ENCODE measurements at places on chromosomes 2 and 18.

DNA sequence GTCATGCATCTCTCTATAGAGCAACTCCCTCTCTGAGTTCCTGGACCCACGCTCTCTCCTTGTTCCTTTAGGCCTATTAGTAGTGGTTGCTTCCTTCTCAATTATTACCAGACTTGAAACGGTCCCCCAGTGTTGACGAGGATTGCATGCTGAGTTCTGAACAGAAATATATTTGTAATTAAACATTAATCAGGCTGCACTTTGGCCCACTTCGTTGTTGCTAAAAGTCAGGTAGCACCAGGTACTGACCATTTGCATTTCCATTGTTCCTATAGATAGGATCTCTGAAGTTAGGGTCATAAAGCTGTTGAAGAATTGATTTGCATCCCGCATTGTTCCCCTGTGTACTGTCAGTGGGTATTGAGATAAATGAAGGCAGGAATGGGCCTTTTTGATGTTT lies 36.9 kb upstream of the TTR start:
- DNase-seq, result no peak

GRCh38 chr18:22570492-22570891 lies 152.8 kb upstream of the CTAGE1 start:
- DNase-seq, result no peak

DNA sequence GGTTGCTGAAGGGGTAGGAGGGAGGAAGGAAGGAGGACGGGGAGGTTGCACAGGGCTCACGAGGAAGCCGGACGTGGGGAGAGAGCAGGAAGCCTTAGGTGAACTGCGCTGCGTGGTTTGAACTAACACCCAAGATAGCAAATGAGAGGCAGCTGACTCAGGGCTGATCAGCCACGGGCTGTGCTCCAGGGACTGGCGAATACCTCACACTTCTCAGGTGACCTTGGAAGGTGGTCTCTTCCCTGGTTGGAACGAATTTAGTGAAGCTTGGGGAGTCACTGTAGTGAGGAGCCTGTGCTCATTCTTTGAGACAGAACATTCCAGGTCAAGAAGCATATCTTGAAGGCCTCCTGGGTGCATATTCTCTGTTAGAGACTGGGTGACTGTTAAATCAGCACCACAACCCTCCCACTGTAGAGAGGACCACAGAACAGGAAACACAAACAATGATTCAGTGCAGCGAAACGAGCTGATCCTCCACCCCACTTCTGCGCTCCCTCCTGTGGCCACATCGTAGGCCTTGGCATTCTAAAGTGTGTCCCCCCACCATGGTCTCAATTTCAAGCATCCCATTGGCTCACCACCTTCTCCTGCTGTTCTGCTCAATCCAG lies 33.8 kb downstream of the TOGARAM2 start:
- peak; percentile 39 for DNase-seq

GRCh38 chr2:119753041-119753929 lies 6.4 kb upstream of the PTPN4 start:
- no peak for DNase-seq

GRCh38 chr2:144161061-144161460 lies 358.9 kb downstream of the ZEB2 start:
- no peak for DNase-seq

DNA sequence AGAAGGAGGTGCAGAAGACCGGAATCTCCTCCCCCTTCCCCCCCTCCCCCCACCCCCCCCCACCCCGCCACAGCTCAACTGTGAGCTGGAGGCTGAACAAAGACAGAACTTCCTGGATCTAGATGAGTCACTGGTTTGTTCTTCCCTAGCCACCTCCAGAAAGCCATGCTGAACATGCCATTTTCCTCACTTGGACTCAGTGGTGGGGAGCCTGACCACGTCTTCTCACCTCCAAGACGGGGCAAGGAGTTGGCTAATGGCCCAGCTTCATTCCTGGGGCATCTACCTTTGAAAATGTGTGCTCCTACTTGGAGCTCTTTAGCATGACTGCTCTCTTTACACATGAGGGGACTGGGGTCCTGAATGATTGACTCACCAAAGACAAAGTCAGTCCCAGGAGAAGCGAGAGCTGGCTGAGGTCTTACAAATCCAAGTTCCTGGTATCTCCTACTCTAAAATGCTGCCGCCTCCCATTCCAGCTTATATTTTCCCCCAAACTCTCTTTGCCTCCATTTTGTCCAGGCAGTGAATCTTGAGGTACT lies 22.6 kb upstream of the FZD5 start:
- DNase-seq, result no peak

DNA sequence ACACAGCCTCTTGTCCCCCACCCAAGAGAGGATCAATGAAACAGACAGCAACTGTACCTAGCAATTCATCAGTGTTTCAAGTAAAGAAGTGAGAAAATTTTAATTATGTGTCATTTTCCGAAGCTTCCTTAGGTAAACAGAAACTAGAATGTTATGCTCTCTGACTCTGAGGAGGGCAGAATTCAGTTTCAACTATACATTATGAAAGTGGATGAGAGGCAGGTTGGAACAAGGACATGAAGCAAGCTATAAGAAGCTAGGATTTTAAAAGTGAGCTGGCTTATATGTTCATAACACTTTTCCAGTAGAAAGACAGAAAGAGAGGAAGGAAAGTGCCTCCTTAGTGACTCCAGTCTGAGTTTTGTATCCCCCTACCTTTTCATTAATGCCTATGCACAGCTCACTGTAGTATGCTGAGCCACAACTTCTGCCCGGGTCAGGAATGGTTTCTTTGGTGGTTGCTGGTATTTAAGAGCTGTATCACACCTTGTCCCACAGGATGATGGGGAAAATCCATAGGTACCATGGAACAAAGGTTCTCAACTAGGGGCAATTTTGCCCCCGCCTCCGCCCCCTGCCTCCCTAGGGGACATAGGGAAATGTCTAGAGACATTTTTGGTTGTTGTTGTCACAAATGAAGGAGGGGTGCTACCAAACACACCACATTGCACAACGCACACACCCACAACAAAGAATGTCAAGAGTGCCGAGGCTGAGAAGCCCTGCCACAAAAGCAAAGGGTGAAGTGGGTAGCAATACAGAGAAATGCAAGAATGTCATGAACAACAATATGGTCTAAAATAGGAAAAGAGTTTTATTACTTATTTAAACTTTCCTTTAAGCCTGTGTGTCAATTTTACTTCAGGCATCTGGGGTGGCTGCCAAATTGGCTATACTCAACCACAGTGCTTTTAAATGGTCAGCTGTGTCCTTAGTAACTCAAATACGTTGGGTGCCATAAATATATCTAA lies 161.0 kb upstream of the ZFP36L2 start:
- no peak for DNase-seq

GRCh38 chr2:168649562-168649961 lies 152.9 kb upstream of the NOSTRIN start:
- DNase-seq, result no peak

- no peak for DNase-seq
These were observed 29.0 kb downstream of the CFAP210 start for GRCh38 chr2:169664978-169665930.

GRCh38 chr2:163673522-163673921 lies 62.3 kb downstream of the FIGN start:
- DNase-seq, result no peak

- DNase-seq, result no peak
These were observed 92.6 kb upstream of the KCNE4 start for GRCh38 chr2:222959358-222959757.

DNA sequence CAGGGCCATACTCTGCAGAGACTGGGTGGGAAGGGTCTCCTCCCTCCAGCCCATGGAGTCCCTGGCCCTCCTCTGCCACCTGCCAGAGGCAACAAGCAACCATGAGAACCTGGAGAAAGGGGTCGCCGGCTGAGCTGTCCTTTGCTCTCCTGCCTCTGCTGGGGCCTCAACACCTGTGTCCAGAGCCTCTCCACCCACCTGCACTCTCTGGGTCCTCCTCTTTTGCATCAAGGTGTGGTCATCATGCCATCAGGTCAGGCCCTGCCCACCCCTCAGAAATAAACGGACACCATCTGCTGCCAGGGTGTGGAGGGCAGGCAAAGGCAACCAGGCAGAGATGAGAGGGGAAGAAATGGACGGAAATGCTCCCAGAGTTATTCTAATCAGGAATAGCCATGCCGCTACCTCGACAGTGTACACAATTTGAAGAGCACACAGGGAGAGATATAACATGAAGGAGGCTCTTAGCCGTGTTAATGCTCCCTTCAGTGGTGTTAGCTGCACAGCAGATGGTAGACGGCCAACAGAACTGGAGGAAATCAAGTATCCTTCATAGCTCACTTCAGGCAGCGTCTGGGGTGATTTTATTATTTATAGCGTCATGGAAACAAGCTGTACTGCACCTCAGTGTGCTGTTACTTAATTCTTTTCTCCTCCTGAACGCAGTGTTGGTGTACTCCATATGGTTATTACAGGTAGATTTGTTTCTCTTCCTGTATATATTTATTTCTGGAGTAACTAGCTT lies 247.9 kb downstream of the TSN start:
- DNase-seq, result no peak

DNA sequence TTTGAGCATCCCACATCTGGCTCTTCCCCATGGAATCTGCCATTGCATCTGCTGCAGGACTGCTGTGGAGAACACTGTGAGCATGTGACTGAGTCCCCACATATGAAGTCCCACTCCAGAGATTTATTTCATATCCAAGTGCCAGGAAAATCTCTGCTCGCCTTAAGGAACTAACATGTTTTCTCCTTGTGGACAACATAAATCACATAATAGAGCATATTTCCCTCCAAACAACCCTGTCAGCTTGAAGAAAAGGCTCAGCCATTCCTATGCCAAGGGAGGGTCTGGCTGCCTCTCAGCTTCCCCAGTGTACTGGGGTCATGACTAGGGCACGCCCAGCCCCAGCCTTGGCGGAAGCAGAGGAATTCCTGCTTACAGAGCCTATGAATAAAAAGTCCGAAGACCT lies 193.7 kb downstream of the DNER start:
- DNase-seq, result no peak

GRCh38 chr2:65186872-65187851 lies 40.5 kb upstream of the ACTR2 start:
- DNase-seq, result peak; percentile 20

- DNase-seq, result no peak
These were observed 86.0 kb downstream of the ZBTB7C start for GRCh38 chr18:48323151-48323550.

GRCh38 chr2:173716458-173717052 lies 248.6 kb downstream of the SP3 start:
- DNase-seq, result no peak

- no peak for DNase-seq
These were observed 1031.8 kb upstream of the ZEB2 start for GRCh38 chr2:145551686-145552085.

DNA sequence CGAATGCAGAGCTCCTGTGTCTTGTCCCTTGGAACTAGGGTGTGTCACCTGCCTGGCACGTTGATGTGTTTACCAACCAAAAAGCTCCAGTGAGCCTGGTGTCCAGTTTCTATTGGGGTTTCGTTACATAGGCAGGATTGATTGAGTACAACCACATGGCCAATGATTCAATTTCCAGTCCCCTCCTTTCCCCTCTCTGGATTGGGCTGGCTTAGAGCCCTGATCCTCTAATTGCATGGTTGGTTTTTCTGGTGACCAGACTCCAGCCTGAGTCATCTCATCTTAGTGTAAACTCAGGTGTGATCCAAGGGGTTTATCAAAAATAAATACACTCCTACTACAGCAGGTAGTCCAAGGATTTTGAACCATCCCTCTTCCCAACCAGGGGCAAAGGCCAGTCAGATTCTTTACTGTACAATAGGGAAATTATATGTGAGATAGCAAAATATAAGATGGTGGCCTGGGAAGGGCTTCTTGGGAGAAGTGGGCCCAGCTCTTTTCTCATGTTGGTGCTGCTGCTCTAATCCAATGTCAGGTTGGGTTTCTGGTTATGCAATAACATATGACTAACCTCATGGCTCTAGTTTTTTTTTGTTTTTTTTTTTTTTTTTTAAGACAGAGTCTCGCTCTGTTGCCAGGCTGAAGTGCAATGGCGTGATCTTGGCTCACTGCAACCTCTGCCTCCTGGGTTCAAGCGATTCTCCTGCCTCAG lies 64.7 kb upstream of the MGAT5 start:
- DNase-seq, result no peak

- DNase-seq, result no peak
These were observed 79.7 kb downstream of the MRPS9 start for GRCh38 chr2:105117565-105117964.

DNA sequence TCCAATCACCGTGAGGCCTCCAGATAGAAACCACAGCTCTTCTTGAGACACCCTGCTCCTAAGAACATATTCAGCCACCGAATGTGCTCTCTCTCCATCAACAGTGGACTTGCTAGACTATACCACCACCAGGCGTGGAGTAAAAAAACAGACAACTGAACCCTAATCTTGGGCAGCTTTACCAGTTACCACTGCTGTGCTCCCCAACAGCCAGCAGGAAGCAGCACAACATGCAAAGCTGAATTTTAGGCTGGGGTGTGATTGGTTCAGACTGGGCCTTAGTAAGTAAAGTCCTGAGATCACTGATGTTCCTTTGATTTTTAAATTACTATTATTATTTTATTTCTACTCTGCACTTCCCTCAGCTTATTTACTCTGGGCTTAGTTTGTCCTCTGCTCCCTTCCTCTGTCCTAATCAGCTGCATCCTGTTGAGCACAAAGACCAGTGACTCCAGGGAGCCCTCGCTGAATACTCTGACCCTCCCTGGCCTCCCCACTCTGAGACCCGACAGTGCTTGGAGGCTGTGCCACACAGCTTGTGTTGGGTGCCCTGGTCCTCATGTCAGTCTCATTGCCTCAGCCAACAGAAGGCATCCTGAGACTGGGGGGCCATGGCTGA lies 21.9 kb downstream of the MRPL35 start:
- DNase-seq, result peak; percentile 29

DNA sequence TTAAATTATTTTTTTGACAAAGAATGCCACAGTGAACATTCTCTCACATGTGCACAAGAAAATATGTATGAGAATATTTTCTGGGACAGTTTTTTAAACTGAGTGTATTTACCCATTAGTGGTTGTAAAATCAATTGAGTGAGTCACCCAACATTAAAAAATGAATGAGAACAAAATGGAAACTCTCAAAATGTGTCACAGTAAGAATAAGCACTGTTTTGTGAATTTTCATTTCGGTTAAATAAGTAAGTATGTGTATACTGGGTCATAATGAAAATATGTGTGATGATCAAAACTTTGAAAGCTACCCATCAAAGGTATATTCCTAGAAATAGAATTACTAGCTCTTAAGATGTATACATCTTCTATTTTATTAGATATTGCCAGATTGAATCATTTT lies 11.6 kb downstream of the BABAM2 start:
- DNase-seq, result no peak

- DNase-seq, result no peak
These were observed 3.5 kb upstream of the APOB start for GRCh38 chr2:21047141-21048009.

DNA sequence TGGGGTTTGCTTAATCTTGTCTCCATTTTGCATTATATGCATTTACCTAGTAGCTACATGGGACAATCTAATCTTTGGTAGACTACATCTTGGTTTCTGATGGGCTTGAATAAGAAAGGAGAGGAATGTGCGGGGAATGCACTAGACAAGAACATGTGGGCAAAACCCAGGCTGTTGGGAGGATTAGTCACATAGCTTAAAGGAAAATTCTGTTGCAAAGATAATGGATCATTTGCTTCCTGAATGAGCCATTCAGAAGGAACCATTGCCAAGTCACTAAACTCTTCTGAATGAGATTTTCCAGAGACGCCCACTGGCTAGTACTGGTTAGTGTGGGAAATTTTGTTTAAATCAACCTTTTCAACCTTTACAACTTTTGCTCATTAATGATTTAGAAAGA lies 84.8 kb downstream of the OSBPL6 start:
- DNase-seq, result no peak

All from stimulated activated CD8-positive, alpha-beta memory T cell treated with anti-CD3 and anti-CD28 coated beads, Interleukin-15, amount 100 ng/mL, for 24 hours (primary cell).